ENCODE measurements at places on chromosomes 11 and 22.

DNA sequence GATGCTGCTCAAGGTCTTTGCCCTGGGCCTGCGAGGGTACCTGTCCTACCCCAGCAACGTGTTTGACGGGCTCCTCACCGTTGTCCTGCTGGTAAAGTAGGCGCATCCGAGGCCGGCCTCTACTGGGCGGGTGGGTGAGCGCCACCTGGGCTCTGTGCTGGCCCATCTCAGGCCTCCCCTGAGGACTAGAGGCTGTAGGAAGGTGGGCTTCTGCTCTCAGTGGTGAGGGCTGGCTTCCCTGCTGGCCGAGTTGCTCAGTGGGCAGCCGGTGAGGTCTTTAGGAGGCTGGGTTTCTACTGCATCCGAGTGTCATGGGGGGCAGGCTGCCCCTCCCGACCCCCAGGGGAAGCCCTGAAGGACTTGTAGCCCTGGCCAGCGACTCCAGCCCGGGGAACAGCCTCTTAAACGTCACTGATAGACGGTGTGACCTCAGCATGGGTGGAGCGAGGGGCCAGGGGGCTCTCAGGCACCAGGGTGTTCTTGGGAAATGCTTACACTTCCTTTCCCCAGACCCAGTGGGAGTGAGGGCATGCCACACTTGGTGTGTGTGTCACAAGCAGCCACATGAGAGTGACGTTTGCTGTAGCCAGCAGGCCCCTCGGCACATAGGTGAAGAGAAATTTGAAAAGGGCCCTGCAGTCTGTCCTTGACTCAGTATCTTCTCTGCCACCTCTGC lies 30.3 kb downstream of the TPCN2 start:
- no peak for DNase-seq

DNA sequence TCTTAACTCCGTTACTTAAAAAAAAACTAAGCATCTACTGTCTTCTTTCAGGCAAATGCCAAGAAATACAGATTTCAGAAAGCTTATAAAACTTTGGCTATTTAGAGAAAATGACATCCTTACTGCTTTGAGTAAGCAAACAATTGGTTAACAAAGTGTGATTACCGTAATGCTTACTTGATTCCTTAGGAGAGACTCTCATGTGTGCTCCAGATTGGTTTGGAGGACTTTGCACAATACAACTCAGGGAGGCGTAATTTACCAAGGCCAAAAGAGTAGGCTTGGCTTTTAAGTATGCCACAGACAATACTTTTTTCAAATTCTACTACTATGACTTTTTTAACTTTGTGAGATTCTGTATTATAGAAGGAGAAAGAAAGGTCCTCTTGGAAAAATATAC lies 76.9 kb upstream of the ALKBH3 start:
- no peak for DNase-seq

DNA sequence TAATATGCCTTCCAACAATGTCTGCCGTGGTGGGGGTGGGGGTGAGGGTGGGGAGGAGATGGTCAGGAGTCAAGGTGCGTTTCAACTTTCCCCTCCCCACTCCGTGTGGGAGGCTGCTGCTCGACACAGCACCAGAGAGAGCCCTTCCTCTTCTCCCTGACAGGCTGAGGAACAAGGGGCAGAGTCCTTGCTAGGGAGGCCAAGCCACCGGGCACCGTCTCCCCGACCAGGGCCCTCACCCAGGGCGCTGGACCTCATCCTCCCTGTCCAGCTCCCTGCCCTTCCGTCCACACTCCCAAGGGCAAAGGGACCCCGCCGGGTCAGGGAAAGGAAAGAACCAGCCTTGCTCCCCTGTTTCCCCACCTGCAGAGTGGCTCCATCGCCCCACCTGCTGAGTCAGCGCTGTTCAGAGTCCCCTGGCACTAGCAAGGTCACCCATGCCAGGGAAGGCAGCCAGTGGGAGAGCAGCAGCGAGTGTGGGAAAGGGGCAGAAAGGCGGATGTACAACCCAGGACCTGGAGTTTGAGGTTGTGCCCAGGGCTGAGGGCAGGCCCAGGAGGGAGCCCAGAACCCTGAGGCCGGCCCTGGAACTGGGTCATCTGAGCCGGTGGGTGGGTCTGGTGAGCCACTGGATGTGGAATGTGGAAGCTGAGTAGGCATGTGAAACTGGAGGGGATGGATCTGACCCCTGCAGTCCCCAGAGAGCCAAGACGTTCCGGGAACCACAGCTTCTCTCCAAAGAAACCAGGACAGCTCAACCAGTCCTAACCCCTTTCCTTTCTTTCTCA lies 47.2 kb downstream of the BUD13 start:
- no peak for DNase-seq

DNA sequence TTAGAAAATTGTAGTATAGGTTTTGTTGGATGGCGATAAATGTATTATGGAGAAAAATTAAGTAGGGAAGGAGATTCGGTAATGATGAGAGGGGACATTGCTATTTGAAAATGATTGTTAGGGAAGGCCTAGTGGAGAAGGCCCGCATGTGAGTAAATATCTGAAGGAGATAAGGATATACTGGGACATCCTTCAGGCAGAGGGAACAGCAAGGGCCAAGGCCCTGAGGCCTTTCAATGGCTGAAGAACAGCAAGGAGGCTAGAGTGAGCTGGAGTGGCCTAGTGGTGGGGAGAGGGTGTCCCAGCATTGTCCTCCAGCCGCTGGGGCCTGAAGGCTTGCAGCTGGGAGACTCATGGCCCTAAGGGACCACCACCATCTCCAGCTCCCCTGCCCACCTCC lies 23.2 kb upstream of the ARRB1 start:
- no peak for DNase-seq

DNA sequence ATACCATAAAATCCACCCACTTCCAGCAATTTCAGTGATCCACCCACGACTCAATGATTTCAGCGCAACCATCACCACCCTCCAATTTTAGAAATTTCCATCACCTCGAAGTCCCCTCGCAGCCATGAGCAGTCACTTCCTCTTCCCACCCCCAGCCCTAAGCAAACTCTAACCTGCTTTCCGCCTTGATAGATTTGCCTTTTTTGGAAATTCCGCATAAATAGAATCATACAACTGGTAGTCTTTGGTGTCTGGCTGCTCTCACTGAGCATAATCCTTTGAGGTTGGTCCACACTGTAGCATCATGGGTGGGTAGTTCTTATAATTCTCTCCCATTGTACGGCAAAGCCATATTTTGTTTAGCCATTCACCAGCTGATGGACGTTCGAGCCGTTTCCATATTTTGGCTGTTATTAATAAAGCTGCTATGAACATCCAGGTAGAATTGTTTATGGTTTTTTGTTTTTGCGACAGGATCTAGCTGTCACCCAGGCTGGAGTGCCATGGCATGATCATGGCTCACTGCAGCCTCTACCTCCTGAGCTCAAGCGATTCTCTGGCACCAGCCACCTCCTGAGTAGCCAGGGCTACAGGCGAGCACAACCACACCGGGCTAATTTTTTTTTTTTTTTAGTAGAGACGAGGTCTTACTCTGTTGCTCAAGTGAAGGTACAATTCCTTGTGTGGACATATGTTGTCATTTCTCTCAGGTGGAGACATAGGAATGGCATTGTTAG lies 16.0 kb downstream of the PIM3 start:
- no peak for DNase-seq

GRCh38 chr11:96061730-96062129 lies 137.8 kb upstream of the MTMR2 start:
- no peak for DNase-seq

- DNase-seq = no peak
These were observed 23.4 kb upstream of the RIC3 start for GRCh38 chr11:8192016-8192895.

GRCh38 chr11:925158-925495 lies 543 bp upstream of the AP2A2 start:
- no peak for DNase-seq

DNA sequence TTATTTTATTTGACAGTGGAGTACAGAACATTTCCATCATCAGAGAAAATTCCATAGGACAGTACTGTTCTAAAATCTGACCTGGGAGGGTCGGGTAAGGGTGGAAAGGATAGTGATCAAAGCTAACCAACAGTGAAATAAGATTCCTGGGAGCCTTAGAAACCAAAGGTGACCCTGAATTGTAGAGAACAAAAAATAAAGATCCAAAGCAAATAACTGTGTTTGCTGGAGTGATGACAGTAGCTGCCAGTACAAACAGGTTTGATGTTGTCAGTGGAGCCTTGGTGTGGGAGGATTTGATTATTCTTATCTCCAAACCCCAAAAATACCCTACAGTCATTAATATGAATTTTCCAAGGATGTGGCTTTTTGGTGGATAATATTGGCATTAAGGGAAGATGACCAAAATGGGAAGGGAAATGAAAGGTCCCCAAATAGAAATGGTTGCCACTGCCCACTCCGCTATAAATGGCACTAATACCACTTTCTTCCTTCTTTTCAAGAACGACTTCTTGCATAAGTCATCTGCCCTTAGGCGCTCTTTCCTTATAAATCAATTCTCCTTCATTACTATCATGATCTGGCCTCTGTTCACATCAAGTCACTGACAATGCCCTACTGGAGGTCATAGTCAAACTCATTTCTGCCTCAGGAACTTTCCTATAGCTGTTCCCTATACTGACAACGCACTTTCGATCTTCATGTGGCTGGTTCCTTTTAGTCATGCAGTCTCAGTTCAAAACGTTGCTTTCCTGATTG lies 44.4 kb downstream of the EHF start:
- DNase-seq = no peak

GRCh38 chr22:17974087-17974486 lies 50.3 kb downstream of the MICAL3 start:
- no peak for DNase-seq

DNA sequence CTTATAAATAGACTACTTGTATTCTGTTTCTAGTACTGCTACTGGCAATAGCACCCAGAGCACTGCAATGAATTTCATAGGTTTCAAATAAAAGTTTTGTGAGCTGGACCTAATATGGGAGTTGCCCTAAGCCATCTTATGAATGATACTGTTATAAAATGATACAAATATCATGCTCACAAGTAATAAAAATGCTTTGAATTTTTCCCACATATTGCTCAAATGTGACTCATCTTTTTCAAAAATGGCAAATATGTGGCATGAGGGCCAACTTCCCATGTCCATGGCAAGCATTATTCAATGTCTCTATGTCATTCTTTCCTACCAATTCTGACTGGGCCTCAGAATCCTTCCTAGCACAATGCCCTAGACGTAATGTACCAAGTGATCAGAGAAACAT lies 137.6 kb downstream of the TRPC6 start:
- DNase-seq = no peak

DNA sequence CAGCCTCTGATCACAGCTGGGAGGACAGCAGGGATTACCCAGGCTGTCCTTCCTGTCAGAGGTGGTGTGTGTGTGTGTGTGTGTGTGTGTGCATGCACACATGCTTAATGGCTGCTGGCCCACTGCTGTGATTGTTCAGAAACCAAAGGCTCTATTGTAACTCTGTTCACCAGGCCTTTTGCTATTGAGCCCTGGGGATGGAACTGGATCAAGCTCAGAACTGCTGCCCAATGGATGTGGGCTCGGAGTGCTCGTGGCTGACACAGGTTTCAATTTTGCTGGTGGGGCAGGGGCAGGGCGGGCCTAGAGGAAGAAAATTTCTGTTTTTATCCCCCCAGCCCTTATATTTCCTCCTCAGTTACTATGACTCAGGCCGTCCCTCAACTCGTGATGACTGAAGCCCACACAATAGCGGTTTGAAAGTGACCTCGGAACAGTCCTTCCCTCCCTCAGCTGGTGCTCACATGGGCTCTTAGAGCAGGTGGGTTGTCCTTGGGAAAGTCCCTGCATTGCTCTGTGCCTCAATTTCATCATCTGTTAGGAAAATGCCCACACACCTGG lies 359.3 kb downstream of the TENM4 start:
- no peak for DNase-seq

DNA sequence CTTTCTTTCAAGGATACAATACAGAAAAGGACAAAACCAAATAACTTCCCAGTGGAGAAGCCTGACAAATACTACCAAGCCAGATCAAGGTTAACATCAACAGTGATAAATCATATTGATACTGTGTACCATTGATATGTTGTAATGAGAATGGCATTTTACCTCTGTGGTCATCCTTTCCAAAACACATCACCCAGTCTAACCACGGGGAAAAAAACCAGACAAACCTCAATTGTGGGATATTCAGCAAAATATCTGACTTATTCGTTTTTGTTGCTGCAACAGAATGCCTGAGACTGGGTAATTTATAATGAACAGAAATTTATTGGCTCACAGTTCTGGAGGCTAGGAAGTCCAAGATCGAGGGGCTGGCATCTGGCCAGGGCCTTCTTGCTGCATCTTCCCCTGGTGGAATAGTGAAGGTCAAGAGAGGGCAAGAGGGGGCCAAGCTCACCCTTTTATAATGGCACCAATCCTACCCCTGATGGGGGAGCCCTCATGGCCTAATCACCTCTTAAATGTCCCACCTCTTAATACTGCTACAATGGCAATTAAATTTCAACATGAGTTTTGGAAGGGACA lies 66.1 kb downstream of the FAM76B start:
- DNase-seq = no peak

GRCh38 chr11:14270690-14271542 lies 88.1 kb downstream of the RRAS2 start:
- DNase-seq = no peak

GRCh38 chr11:103985041-103985440 lies 51.4 kb upstream of the DDI1 start:
- no peak for DNase-seq

DNA sequence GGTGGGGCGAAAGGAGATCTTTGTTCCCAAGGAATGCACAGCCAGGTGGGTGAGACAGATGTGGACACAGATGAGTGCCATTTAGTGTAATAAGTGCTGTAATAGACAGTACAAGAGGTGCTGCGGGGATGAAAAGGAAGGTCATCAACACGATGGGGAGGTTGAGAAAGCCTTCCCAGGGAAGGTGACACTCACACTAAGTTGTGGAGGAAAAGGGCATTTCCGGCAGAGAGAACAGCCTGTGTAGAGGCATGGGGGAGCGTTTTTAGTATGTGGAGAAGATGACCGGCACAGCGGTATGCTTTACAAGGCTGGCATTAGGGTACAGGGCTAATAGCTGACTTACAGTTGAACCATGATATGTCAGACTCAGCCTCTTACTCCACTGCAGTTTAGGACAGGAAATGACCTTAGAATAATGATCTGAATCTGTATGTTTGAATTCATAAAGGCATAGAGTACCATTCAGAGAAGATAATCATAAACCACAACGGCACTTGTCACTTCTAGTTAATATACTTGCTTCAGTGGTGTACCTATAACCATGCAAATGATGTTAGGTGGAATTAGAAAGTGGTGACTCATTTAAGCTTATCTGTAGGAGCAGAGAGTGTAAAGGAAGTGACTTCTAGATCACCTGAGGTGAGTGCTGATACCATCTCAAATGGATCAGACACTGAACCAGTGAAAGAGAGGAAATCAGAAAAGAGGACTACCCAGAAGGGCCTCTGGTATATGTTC lies 60.6 kb downstream of the FAM83F start:
- DNase-seq = no peak

- no peak for DNase-seq
These were observed 97.6 kb upstream of the B3GAT1 start for GRCh38 chr11:134509381-134510232.

Data from esophagus squamous epithelium (tissue), 5 donors.